ENCODE measurements at places on chromosomes 3 and 15.
A peak's percentile ranks its signal among the peaks of the same experiment; 100 is the strongest.

DNA sequence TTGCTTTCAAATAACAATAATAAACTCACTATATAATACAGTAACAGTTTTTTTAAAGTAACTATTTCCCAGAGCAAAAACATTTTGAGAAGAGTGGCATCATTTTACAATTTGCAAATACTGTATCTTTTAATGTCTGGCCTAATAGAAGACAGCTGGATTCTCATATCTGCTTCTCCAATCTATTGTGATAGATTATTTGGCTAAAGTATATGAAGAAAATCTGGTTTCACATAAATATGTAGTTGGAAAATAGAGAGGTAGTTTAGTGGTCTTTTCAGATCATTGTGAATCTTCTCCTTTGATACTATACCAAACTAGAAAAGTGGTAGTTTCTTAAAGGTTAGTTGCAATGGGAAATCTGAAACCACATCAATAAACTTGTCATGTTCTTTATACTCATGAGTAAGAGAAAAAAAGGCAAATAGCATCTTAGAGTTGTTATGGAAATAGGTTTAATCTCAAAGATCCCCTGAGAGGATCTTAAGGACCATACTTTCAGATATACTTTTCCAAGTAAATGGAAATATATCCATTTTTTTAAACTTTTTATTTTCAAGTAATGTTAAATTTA is 124.8 kb upstream of the NR2E3 start:
- no peak for DNase-seq

DNA sequence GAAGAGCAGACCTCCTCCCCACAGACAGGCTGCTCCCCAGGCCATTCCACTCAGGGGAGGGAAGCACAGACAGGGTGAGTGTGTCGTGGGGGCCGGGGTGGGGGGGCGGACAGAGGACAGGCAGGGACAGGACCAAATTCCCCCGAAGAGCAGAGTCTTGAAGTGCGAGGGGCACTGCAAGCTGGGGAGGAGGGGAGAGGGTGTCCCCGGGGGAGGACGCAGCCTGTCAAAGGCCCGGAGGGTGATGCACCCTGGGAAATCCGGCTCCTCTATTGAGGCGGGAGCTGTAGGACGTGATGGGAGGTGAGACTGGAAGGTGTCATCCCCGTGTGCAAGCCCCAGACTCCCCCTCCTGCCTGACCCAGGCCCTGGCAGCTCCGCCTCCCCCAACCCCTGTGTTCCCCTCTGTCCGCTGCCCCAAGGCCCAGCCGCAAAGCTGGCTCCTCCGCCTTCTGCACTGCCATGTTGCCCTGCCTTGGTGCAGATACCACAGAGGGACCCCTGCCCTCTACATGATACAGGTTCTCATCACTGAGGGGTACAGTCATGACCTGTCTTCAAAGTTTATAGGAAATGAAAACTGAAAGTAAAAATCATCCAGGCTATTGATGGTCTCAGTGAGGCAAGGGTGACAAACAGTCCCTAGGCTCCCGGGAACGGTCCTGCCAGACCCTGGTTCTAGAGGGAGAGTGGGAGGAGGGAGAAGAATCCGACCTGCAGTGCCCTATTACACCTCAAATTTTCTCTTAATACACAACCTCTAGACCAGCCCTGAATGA is 76.3 kb upstream of the IQSEC1 start:
- no peak for DNase-seq

GRCh38 chr3:39531665-39532064 is 64.2 kb downstream of the MOBP start:
- no peak for DNase-seq

- no peak for DNase-seq
These were observed 56.1 kb upstream of the PLXNA1 start for GRCh38 chr3:126926684-126927400.

DNA sequence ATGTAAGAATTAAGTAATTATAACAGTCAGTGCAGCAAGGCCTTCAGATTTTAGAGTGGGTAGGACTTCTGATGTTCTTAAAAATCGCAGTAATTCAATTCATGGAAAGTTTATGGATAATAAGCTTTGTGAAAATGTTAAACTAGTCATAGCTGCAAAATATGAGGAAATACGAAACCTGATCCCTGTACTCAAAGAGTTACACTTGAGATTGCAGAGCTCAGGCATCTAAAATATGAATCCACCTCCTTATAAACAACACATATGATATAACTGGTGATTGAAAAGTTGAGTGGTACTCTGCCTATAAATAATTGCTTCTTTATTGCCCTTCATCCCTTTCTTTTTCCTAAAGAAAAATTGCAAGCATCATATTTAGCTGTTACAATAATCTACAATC is 473.3 kb downstream of the OTOL1 start:
- no peak for DNase-seq

DNA sequence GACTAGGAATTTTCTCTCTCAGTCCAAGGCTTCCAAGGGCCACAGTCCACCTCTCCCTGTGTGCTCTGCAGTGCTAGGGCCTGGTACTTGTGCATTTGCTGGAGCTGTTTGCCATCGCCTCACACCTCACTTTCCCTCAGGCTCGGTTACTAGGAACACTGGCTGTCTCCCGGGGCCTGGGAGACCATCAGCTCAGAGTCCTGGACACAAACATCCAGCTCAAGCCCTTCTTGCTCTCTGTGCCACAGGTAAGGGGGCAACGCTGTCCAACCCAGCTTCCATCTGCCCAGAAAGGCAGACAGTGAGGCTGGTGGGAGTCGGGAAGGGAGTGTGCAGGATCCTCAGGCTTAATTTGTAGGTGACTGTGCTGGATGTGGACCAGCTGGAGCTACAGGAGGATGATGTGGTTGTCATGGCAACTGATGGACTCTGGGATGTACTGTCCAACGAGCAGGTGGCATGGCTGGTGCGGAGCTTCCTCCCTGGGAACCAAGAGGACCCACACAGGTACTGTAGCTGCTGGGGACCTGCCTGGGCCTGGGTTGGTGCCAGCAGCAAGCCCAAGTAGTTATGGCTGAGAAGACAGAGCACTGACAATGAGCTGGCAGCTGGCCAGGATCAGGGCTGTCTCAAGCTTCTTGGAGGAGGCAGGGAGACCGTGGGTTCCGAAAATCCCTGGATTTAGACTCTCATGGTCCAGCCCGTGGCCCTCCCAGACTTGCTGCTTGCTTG is 3.4 kb downstream of the PPM1M start:
- DNase-seq = no peak

GRCh38 chr3:42071904-42072812 is 19.0 kb upstream of the TRAK1 start:
- peak; percentile 56 for DNase-seq

- no peak for DNase-seq
These were observed 44.7 kb downstream of the CEP152 start for GRCh38 chr15:48766196-48766595.

DNA sequence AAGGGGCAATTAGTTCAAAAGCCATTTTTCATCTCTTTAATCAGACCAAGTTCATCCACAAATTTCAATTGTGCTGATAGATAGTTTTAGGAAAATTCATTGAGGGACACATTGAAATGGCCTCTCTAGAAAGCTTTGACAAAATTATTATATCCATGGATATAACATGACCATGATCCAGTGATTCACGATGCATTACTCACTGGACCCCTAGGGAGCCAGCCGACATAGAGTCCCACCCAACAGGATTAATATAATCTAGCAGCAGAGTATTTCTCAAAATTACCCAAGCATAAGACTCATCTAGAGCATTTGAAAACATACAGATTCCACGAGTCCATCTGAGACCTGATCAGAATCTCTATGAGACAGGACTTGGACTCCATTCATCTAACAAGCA is 100.3 kb downstream of the FRMD5 start:
- no peak for DNase-seq

- no peak for DNase-seq
These were observed 95.2 kb downstream of the NUP210 start for GRCh38 chr3:13324835-13325501.

Measured in right renal pelvis (tissue), 4 donors.